ENCODE measurements at places on chromosomes 11 and 22. TPM values are rescaled to one million over a fixed set of nuclear protein-coding genes. Genes with fewer than 3 reads are reported as not detected.

Gene HPX
- 1.0 TPM for total RNA-seq

Gene OR5AR1
- not detected for total RNA-seq

Gene HORMAD2
- not detected for total RNA-seq

Gene TRIM49
- total RNA-seq, result not detected

Gene SHISA8
- total RNA-seq, result not detected

Gene GSTT2B
- 2.1 TPM for total RNA-seq

Gene KCNJ11
- 0.63 TPM for total RNA-seq

Gene ARHGAP20
- 0.12 TPM for total RNA-seq

Gene ANO3
- total RNA-seq, result not detected

Gene TRPC6
- 0.35 TPM for total RNA-seq

Gene KRTAP5-7
- total RNA-seq, result not detected

Gene SPTBN2
- 78.9 TPM for total RNA-seq

Measured in epithelial cell of proximal tubule (primary cell).